ENCODE measurements at places on chromosomes 7 and 10. TPM values are rescaled to one million over a fixed set of nuclear protein-coding genes. Genes with fewer than 3 reads are reported as not detected.

NODAL gene
- not detected for total RNA-seq

ZNF365 gene
- 6.0 TPM for total RNA-seq

GJC3 gene
- total RNA-seq, result not detected

AGR2 gene
- not detected for total RNA-seq

SPDYE5 gene
- not detected for total RNA-seq

WEE2 gene
- not detected for total RNA-seq

VOPP1 gene
- total RNA-seq, result 100 TPM

XRCC2 gene
- total RNA-seq, result 1.2 TPM

TRIL gene
- 1.8 TPM for total RNA-seq

SCART1 gene
- 2.5 TPM for total RNA-seq

ACHE gene
- total RNA-seq, result 0.13 TPM

AKR1D1 gene
- total RNA-seq, result 0.07 TPM

CYP2E1 gene
- total RNA-seq, result 0.86 TPM

FGL2 gene
- total RNA-seq, result 86.5 TPM

MEOX2 gene
- total RNA-seq, result 28.3 TPM

ZEB1 gene
- total RNA-seq, result 65.2 TPM

SFRP4 gene
- total RNA-seq, result 95.2 TPM

UTF1 gene
- not detected for total RNA-seq

IRF5 gene
- total RNA-seq, result 0.13 TPM

TRIP6 gene
- total RNA-seq, result 66.7 TPM

STEAP1B gene
- total RNA-seq, result 23.4 TPM

PRR15 gene
- 0.39 TPM for total RNA-seq

LMBR1 gene
- 56.6 TPM for total RNA-seq

DDX50 gene
- 50.5 TPM for total RNA-seq

VAX1 gene
- total RNA-seq, result not detected

MYOZ1 gene
- 0.20 TPM for total RNA-seq

SERPINE1 gene
- total RNA-seq, result 1,589 TPM

TAS2R4 gene
- 1.9 TPM for total RNA-seq

NRG3 gene
- total RNA-seq, result not detected

HKDC1 gene
- 6.8 TPM for total RNA-seq

FAM237B gene
- total RNA-seq, result not detected

TCF7L2 gene
- 3.7 TPM for total RNA-seq

CRPPA gene
- total RNA-seq, result 1.4 TPM

PPP1R17 gene
- total RNA-seq, result not detected

ITIH5 gene
- total RNA-seq, result 3.6 TPM

TSPAN33 gene
- total RNA-seq, result 0.53 TPM

PSD gene
- 3.7 TPM for total RNA-seq

TAS2R3 gene
- total RNA-seq, result 2.0 TPM

TMEM178B gene
- total RNA-seq, result 2.3 TPM

TLX1 gene
- total RNA-seq, result not detected
